ENCODE measurements at places on chromosomes 13 and 19.

GRCh38 chr19:2957160-2957559, 12.4 kb upstream of the ZNF77 start:
- no peak for DNase-seq

GRCh38 chr19:39106194-39106593, 19.4 kb upstream of the PAK4 start:
- DNase-seq: no peak

GRCh38 chr13:60090574-60090973, 73.2 kb downstream of the DIAPH3 start:
- DNase-seq: no peak

DNA sequence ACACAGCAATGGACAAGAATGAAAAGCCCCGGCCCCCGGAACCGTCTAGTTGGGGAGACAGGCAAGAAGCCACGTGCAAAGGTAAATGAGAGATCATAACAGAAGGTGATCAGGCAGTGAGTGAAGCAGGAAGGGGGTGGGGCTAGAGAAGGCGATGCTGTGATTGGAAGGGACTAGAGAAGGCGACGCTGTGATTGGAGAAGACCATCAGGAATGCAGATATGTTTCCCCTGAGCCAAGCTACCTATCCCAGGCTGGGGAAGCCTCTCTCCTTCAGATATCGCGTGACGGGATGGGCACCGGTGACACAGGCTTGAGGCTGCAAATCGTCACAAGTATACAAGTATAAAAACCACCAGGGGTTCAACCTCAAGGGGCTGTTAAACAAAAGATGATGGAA, 21.8 kb downstream of the DCAF15 start:
- DNase-seq: peak; percentile 70

DNA sequence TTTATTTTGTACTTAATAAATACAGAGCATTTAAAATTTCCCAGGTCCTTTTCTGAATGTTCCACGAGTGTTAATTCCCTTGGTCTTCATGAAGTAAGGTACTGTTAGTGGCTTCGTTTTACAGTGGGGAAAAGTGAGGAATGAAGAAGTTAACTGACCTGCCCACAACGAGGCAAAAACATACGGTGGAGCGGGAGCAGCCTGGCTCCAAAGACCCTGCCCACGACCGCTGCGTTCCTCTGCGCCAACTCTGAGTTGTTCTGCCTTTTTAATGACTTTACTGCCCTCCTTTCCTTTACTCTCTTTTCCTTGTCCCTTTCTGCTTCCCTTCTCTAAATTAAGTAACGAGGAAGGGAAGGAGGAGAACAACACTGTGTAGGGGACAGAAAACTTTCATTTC, 392.9 kb downstream of the PCDH9 start:
- no peak for DNase-seq
